ENCODE measurements at places on chromosomes 2 and 18.
A peak's percentile ranks its signal among the peaks of the same experiment; 100 is the strongest.

DNA sequence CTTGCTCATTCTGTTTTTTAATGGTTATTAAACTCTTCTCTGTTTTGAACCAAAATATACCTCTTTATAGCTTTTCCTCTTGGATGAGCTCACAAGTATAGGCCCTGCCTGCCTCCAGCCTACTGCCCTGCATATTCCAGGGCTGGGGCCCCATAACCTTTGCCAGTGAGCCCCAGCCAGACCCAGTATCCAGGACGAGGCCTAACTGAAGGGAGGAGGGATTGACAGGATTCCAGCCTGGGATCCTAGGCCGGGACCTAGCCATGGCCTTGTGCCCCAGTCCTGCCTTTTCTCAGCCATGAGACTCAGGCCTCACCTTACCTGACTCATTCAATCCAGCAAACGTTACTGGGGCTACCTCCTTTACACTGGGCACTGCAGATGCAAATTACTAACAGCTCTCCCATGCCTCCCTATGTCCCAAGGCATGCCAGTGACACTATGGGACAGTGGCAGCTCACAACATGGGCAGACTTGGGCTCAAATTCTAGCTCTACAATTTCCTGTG, 159.2 kb downstream of the DDX1 start:
- DNase-seq: no peak

GRCh38 chr2:57497489-57498096, 549.0 kb upstream of the VRK2 start:
- DNase-seq: peak; percentile 42

DNA sequence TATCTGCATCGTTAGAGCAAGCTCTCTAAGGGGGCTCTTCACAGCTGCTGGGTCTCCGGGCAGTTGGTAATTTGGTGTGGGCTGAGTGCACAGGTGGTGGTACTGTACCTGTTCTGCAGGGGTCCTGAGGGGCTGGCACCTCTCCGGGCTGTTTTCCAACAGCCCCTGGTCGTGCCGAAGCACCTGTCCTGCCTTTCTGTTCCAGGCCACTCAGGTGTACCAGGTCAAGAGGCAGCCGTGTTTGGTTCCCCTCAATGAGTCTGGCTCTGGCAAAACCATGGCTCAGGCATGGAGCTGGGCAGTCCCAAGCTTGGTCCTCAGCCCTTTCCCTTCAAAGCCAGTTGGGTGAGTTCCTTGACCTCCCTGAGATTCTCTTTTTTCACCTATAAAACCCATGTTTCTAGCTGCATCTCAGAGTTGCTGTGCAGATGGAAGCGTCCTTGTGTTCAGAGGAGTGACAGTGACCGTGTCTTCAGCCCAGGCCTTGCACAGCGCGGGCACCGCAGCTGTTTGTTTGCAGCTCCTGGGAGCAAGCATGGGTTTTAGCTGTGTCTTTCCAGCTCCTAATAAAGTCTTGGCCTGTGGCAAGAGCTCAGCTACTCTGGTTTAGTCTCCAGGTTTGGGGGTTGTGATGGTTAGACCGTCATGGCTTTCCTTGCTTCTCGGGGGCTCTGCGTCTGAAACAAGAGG, 110.9 kb downstream of the GLI2 start:
- DNase-seq: no peak

- DNase-seq: no peak
Measured at GRCh38 chr2:101961338-101962191, 30.2 kb upstream of the IL1R2 start.

- no peak for DNase-seq
Measured at GRCh38 chr2:5674026-5674340, 18.2 kb upstream of the SOX11 start.

- no peak for DNase-seq
Measured at GRCh38 chr2:176132205-176133171, 3.0 kb downstream of the HOXD8 start.

DNA sequence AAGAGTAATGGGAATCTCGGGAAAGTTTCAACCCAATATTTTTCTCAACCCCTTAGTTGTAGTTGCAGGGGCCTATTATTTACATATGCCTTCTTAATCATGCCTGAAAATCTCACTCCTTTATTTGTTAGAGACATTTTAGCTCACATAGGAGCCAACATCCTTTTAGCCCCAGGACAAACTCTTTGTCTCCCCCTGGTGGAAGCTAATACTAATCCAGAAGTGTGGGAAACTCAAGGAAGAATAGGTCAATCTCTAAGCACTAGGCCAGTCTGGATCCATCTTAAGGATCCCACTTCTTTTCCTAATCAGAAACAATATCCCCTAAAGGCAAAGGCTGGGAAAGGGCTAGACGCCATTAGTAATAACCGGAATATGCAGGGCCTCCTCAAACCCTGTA, 550.9 kb upstream of the PKDCC start:
- no peak for DNase-seq

DNA sequence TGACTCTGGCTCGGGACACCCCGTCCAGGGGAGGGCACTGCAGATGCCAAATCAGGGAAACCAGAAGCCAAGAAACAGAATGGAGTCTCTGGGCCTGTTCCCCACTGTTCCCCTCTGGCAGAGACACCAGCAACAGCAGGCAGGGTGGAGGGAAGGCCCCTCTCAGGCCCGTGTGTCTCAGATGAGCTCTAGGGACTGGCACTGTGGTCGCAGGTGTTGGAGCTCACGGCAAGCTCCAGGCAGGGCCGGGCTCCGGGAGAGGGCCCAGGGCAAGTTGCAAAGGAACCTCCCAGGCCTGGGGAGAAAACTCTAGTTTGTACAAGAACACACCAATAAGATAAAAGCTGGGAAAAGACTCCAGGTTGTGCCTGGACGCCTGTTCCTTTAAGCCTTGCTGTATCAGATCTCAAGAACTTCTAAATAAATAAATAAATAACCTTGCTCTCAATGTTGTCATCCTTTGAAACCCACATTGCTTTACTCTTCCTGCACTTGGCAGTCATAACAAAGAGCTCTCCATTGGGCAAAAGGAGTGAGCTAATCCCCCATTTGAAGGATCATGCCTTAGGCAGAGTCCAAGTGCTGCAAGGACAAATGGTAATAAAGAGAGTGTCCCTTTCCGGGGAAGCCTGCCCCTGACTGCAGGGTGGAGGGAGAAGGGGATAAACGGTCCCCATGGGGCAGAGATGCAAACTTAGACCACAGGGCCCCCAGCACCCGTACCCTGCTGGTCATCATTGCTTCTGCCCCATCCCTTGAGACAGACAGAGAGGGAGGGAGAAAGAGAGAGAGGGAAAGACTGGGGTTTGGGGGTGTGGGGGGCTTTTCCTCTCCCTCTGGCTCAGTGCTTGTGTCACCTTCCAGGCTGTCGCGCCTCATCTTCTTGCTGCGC, 33.3 kb downstream of the CNGA3 start:
- no peak for DNase-seq

- DNase-seq: no peak
Measured at GRCh38 chr2:112073875-112074274, 18.8 kb downstream of the TMEM87B start.

DNA sequence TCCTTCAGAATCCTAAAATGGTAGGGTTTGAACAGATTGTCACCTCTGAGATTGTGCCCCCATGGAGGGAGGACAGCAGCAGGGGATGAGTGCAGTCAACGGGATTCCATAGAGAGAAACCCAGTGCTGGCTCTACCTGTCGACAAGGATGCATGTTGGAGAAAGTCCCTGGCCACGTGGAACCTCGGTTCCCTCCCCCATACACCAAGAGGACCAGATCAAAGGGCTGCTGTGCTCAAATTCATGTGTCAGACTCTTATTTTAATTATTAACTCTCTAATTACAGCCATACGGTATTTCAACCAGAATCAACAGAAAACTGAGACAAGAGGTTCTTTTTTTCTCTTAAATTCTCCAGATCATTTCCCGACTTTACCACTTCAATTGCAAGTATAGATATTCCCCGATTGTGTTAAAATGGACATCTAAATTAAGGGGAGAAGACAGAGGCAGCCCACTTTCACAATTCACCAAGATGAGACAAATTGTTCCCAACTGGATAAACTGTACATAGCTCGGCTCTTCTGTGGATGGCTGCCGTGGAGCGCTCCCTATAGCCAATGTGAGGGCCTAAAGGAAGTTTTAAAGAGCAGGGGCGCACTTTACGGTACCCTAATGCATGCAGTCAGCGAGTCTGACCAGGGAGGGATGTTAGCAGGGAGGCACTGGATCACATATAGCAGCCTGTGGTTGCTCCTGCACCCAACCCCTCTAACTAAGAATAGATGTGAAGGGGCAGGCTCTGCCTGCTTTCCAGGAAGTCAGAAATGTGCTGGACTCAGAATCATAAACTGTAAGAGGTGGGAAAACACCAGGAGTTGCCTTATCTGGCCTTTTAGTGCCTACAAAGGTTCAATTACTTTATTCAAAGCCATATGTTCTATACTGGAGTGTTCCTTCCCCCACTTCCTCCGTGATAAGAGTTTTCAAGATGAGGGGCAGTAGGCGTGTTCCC, 123.1 kb downstream of the CACNB4 start:
- DNase-seq: no peak

DNA sequence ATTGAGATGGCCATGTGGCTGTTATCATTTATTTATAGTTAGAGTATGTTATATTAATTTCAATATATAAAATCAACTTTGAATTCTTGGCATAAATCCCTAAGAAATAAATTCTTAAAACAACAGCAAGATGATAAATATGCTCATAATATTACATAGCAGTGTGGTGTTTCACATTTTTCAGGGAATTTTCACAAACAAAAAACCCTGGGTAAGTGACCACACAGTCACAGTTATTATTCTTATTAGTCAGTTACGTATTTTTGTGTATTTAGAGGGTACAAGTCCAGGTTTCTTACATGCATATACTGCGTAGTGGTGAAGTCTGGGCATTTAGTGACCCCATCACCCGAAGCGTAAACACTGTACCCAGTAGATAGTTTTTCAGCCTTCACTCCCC, 289.5 kb upstream of the REV1 start:
- no peak for DNase-seq

DNA sequence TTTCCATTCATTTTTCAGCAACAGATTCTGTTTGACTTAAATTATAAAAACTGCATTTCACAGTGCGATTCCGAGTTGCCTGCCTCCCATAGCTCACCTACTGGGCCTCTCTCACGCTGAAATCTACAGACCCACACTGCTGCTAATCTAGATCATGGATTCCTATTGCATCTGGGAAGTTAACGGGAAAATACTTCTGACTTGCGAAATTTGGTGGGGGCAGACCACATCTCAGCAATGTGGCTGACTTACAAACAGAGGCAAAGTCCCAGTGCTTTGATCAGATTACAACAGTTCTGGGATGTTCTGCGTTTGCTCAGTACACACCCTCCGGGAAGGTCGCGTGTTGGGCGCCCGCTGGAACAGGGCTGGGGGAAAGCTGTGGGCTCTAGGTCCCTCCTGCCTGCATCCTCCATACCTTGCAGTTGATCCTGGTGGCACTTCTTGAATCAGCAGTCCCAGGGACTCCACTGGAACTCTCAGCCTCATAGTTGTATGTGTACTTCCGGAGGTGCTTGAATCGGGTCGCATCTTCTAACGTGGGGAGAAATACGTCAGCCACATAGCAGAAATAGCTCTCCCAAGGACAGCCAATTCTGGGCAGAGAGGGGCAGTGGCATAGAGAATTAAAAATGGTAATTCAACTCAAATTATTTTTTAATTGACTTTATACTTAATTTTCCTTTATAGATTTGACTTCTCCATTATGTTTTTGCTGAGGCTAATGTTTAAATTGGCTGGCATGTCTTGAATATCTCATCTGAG, 1.7 kb downstream of the APOB start:
- DNase-seq: no peak

DNA sequence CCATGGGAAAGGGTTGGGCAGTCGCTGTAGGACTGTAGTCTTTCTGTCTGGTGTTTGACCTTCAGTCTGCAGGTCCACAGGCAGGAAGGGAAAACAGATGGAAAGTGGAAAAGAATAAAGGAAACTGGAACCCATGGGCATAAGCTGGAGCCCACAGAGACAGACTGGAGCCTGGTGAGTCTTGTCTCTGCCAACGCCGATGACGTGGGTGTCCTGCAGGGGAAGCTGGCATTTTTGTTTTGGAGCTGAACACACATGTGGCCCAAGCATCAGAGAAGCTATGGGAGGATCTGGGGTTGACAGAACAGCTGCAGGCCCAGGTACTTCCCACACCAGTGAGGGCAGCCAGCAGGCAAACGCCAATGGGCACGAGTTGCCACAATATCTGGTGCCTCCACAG, 28.2 kb upstream of the SOCS6 start:
- DNase-seq: peak; percentile 16

DNA sequence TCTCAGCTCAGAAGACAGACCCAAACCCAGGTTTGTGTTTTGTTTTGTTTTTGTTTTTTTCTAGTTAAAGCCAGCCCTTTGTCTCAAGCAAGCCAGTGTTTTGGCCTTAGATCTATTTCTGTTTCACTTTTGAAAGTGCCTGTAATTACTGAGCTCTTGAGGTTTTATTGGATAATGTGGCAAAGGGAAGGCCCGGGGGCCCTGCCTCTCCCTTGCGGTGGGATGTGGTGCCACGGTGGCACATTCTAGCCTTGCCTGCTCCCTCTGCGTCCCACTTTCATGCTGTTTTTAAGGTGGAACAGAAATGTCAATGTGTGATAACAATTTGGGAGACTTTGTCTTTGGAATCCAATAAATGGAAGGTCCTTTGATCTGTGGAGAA, 2.5 kb downstream of the HPCAL1 start:
- no peak for DNase-seq

GRCh38 chr2:42854207-42854818, 61.9 kb upstream of the HAAO start:
- DNase-seq: no peak

DNA sequence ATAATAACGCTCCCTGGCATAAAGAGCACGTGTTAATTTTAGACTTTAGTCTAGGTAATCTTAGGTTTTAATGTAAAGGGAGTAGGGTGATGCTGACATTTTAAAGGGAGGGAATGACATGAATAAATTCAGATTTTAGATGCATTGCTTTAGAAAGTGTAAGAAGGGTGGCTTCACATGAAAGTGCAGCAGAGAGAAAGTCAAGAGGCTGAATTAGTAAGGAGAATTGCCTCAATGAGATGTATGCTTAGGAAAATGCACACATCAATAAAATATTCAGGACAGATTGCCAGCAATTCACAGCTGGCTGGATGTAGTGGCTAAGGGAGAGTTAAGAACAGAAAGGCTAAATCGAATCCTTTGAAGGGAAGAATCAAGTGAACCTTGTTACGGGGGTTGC, 165.5 kb upstream of the CDH19 start:
- DNase-seq: no peak

DNA sequence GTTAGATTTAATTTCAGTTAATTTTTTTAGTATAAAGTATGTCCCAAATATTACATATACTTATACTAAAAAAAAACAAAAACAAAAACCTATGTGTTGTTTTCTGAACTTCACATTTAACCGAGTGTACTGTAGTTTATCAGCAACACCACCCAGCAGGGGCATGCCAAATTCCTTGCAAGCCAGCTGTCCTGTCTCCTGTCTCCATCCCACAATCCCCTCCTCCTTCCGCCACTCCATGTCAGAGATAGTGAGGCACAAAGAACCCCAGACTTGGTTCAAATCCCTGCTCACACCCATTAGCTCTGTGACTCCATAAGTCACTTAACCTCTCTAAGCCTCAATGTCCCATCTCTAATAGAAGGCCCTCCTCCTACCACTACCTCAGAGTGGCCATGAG, 9.4 kb downstream of the CHST10 start:
- DNase-seq: no peak
